ENCODE measurements at places on chromosomes 6 and 20.
A peak's percentile ranks its signal among the peaks of the same experiment; 100 is the strongest.

GRCh38 chr20:33465481-33466302, 22.1 kb upstream of the SNTA1 start:
- DNase-seq: no peak

DNA sequence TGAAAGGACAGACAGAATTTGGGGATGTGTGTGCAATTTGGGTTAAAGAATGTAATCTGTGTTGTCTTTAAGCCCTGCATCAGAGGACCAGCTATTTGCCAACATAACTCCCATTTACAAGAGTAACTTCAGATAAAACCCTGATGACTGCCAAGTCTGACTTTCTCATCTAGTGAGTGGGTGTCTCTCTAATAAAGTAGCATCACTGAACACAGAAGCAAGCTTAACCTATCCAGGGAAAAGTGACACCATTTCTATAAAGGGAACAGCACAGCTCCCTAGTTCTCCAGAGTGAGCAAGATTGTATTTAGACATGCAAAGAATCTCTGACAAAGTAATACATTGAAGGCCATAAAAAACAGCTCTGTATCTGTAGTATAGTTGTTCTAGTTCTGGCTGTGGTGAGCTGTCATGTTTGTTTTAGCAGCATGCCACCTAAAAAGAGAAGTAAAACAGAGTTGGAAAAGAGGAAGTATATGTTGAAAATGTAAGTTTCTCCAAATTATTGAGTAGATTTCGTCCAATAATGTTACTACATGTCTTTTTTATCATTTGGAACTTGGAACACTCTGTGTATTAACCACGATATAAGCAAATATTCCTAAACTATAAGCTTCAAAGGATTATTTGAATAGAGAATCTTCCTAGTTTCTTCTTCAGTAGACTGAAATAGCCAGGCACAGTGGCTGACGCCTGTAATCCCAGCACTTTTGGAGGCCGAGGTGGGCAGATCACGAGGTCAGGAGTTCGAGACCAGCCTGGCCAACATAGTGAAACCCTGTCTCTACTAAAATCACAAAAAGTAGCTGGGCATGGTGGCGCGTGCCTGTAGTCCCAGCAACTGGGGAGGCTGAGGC, 8.8 kb upstream of the PIM1 start:
- DNase-seq: no peak

GRCh38 chr20:45433316-45433715, 17.4 kb downstream of the PIGT start:
- DNase-seq: peak; percentile 68

DNA sequence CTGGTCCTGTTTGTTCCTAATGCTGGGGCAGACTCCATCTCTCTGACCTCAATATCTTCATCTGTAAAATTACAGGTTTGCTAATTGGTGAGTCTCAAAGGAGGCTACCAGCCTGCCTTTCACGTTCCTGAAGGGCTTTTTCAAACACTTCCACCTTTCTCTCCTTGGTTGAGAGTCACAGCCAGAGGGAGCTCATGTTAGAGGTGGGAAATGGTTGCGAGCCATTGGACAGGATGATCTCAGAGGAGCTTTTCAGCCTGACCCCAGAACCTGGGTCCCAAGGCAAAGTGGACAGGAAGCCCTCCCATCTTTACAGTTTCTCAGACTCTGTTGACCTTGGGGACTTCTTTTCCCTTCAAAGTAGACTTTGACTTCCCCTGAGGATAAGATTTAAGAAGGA, 37.6 kb downstream of the NDUFAF5 start:
- DNase-seq: no peak

DNA sequence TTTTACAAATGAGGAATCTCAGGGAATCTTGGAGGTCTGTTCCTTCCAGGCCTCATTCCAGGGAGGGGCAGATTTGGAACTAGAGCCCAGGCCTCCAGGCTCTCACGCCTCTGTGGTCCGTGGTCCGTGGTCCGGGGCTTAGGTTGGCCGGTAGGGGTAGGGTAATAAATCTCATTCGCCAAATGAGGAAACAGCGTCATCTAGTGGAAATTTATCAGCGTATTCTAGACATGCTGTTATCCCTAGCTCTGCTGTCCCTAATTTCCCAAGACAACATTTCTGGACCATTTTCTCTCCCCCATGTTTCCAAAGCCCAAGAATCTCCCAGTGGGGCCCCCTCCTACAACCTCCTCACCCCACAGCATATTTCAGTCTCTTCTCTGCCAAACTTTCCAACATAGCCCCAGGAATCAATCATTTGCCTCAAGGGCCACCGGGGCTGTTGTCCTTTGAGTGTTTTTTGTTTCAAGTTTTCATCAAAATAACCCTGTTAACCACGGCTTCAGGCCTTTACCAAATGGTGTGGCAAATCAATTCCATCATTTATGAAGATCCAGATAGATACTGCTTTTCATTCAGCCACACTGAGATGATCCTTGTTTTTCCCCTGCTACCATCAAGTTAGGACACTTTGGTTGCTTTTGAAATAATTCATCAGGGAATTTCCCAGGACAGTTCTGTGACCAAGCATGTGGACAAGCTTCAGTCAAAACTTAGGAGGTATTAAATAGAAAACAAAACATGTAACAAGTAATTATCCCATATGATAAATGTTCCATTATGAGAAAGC, 126.8 kb downstream of the ALDH8A1 start:
- no peak for DNase-seq

DNA sequence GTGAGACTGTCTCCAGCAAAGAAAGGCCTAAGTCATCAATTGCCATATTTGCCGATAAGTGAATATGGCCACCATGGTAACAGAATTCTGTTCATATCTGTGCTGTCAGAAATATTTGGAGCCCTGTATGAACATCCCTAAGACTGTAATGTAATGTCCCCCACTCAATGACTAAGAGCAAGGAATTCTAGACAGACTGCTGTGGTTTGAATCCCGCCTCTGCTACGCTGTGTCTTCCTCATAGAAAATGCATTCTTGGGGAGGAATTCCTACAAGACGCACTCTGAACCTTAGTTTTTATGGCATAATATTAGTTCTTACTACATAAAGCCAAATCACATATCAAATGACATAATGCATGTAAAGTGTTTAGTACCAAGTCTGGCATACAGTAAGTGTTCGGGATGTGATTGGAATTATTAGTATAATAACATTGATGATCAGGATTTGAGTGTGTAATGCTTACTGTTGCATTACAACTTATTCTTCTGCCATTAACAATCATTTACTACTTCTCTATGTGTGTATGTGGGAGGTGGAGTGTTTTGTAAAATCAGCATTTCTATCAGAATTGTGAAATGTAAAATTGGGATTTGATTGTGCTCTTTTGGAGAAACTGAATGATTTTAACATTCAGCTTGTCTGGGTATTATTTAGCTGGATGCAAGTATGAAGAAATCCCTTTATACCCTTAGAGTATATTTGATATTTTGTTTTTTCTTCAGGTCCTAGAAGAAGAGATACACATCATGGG, 103.0 kb downstream of the OLIG3 start:
- DNase-seq: no peak

GRCh38 chr6:101876431-101876830, 482.9 kb downstream of the GRIK2 start:
- no peak for DNase-seq

GRCh38 chr6:158649289-158650143, at the start of gene SYTL3:
SYTL3 (plus strand) TSS chr6:158650054; CDS start chr6:158663269, 13,215 bp downstream.
- DNase-seq: peak; percentile 61

DNA sequence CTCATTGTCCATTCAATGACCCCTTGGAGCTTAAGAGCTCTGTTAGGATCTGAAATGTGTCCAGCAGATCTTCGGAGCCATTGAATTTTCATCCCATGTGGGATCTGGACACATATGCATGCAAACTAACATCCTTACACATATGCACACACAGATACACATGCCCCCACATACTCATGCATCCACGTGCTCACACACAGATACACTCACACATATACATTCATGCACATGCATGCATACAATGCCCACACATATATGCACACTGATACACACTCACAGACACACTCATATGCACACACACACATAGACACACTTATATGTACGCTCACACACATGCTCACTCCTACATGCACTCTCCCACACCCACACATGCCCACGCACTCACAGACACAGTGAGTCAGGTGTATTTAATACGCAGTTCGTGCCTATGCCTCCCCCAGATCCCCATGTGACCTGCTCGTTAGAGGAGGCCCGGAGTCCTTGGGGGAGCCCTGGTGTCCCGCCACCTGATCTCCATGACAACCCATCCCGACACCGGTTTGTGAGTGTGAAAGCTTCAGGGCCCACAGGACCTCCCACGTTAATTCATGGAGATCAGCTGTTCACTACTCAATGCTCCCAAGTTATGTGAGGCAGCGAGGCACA, 121.9 kb upstream of the SULF2 start:
- no peak for DNase-seq

GRCh38 chr20:1336699-1337367, 7.9 kb upstream of the SDCBP2 start:
- peak; percentile 83 for DNase-seq

DNA sequence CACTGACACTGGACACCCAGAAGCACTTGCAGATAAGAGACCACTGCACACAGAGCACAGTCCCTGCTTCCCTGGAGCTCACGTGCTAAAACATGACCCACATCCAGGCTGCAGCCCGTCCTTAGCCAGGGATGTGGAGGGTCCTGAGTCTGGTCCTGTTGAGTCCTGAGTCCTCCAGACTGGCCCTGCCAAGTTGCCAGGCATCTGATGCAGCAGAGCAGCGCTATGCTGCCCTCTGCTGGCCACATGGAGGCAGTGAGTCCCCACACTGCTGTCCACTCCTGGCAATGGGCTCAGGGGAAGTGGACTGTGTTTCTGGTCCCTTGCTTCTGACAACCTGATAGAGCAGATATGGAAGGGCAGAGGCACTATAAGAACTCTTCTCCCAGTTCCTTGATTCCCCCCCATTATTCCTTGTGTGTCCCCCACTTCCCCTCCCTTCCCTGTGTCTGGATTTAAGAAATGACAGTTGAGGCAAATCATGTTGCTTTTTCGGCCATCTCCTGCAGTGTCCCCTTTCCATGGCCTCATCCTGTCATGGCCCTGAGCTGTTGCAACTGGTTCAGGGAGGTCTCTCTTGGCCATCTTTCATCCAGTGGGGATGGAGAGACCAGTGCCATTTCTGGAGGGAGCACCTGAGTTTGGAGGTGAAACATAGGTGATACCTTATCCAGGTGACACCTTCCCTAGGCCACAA, 86.0 kb downstream of the DHX35 start:
- peak; percentile 87 for DNase-seq

GRCh38 chr6:40353197-40353966, 233.8 kb downstream of the LRFN2 start:
- no peak for DNase-seq

DNA sequence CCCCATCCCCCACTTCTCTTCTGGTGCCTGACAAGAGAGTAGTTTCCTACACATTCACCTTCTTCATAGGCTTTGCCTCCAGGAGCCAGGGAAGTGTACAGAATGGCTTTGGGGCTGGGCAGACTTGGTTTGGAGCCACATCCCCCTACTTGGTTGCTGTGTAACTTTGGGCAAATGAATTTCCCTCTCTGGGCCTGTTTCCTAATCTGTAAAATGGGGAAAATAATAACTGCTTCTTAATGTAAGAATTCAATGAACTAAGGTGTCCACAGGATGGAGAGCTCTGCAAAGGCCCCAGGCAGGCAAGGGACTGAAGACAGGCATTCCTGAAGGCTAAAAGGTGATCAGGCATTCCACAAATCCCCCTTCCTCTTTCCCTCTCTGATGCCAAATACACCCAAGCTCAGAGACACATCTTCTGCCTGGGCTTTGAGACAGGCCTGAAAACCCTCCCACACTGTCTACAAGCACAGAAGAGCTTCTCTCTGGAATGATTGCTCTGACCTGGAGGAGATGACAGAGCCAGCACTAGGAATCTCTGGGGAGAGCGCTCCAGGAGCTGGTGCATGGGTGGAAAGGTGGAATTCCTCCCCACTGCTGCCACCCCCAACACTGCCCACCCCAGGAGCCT, 6.9 kb upstream of the C20orf203 start:
- no peak for DNase-seq

Measured in tibial artery (tissue), 4 donors.